H4 (cell line): ENCODE measurements at places on chromosomes 13 and 19. TPM values are rescaled to one million over a fixed set of nuclear protein-coding genes. Genes with fewer than 3 reads are reported as not detected.

- DNase-seq = peak; percentile 83
These were observed 10.0 kb downstream of the CFD start for GRCh38 chr19:869245-870177.

GRCh38 chr13:99796175-99796819 is 175.3 kb downstream of the ZIC5 start:
- peak; percentile 9 for DNase-seq

- no peak for DNase-seq
These were observed 48.5 kb downstream of the WDFY2 start for GRCh38 chr13:51632591-51633362.

GRCh38 chr19:48396016-48396823 is 2.8 kb downstream of the GRIN2D start:
- no peak for DNase-seq

GRCh38 chr13:49443357-49443703 is 534 bp downstream of the CAB39L start:
- peak; percentile 11 for DNase-seq

DNA sequence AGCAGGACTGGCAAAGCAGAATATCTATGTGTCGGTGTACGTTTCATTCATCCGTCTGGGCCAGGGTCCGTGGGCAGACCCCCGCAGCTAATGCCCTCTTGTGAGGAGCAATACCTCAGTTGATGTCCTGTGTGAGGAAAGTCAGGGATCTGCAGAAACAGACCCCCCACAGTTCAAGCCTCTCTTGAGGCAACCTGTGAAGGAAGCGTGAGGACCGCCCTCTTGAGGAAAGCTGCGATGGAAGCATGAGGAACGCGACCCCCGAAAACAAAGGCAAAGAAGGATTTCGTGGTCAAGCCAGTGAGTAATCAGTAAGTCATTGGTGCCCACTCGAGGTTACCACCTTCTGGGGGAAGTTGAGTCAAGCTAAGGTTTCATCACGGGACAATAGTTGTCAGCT is 20.9 kb upstream of the ZNF83 start:
- no peak for DNase-seq

GRCh38 chr19:51607077-51607476 is 23.1 kb downstream of the SIGLEC5 start:
- DNase-seq = no peak

GRCh38 chr19:5150902-5151741 is 182.2 kb downstream of the KDM4B start:
- no peak for DNase-seq

- no peak for DNase-seq
These were observed 25.6 kb downstream of the IPO5 start for GRCh38 chr13:97979051-97979450.

GRCh38 chr13:25085125-25085742 is 10.7 kb upstream of the PABPC3 start:
- peak; percentile 11 for DNase-seq

- no peak for DNase-seq
These were observed 92.2 kb upstream of the ARHGEF7 start for GRCh38 chr13:111022886-111023285.

GRCh38 chr19:3506384-3507340 is 551 bp downstream of the FZR1 start:
- no peak for DNase-seq

DNA sequence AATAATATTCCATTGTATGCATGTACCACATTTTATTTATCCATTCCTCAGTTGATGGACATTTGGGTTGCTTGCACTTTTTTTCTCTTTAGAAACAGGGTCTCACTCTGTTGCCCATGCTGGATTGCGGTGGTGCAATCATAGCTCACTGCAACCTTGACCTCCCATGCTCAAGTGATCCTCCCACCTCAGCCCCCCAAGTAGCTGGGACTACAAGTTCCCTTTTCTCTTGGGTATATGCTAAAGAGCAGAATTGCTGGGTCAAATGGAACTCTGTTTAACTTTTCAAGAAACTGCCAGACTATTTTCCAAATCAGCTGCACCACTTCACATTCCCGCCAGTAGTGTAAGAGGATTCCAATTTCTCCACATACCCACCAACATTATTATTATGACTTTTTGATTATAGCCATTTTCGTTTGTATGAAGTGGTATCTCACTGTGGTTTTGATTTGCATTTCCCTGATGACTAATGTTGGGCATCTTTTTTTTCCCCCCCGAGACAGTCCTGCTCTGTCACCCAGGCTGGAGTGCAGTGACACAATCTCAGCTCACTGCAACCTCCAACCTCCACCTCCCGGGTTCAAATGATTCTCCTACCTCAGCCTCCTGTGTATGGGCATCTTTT is 7.6 kb upstream of the IPO5 start:
- no peak for DNase-seq

- no peak for DNase-seq
These were observed 57.4 kb downstream of the RUBCNL start for GRCh38 chr13:46329624-46330023.

GRCh38 chr13:47215736-47216135 is 318.9 kb upstream of the HTR2A start:
- peak; percentile 54 for DNase-seq

GRCh38 chr13:113164492-113164891 is 6.0 kb downstream of the PROZ start:
- no peak for DNase-seq

DNA sequence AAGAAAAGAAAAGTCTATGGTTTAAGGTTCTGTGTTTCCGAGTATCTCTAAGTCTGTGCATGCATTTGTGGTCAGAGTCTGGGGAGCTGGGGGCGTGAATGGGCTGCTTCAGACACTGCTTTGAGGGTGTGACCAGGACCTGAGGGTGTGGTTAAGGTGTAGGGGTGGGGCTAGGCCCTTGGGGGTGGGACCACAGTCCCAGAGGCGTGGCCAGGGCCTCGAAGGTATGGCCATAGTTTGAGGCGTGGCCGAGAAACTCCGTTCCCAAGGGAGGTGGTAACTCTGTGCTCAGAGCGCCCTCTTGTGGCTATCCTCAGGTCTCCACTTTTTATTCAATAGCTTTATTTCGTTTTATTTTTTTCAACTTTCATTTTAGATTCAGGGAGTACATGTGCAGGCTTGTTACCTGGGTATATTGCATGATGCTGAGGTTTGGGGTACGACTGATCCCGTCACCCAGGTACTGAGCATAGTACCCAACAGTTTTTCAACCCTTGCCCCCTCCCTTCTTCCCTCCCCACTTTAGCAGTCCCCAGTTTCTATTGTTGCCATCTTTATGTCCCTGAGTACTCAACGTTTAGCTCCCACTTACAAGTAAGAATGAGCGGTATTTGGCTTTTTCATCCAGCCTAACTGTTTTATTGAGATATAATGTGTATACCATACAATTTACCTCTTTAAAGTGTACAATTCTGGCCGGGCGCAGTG is 7.0 kb upstream of the CBLC start:
- DNase-seq = peak; percentile 84

- DNase-seq = peak; percentile 68
These were observed 9.3 kb upstream of the RANBP3 start for GRCh38 chr19:5987077-5987818.

DNA sequence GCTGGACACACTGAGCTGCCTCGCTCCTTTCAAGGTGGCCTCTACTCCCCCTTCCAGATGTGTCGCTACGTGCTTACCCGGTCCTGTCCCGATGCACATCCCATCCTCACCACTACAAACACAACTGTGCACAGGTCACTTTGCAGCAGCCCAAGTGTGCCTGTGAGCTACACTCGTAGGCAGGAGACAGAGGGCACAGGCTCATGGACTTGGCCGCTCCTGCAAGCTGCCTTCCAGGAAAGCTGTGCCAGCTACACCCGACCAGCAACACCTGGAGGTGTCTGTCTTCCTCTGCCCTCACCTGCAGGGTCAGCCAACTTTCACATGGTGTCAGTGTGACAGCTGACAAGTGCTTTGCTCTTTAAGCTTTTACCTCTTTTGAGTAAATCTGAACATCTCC is 15.4 kb downstream of the CARS2 start:
- no peak for DNase-seq

DNA sequence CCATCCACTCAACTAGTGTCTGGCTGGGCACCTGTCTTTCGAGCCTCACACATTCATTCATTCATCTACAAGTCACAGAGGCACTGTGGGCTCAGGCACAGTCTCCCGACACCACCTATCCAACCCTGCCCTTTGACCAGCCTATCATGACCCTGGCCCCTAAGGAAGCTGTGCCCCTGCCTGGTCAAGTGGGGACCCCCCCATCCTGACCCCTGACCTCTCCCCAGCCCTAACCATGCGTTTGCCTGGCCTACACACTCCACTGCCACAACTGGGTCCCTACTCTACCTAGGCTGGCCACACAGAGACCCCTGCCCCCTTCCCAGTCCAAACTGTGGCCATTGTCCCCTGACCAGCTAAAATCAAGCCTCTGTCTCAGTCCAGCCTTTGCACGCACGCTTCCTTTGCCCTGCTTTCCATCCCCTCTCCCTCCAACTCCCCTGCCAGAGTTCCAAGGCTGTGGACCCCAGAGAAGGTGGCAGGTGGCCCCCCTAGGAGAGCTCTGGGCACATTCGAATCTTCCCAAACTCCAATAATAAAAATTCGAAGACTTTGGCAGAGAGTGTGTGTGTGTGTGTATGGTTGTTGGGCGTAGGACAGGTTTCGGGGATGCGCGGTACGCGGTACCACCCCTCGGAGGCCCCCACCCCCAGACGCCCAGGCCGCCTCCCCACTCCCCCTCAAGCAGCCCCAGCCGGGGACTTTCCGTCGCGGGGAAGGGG is 404 bp upstream of the IL27RA start:
- no peak for DNase-seq

DNA sequence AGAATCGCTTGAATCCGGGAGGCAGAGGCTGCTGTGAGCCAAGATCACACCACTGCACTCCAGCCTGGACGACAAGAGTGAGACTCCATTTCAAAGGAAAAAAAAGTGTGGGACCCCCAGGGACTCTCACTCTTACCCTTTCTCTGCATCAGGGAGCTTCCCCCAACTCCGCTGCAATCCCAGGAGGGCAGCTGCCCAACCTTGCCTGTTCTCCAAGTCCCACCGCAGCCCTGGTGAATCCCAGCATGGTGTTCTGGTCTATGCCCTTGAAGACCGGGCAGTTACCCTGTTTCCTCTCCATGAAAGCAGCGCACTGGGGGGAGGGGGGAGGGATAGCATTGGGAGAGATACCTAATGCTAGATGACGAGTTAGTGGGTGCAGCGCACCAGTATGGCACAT is 35.7 kb upstream of the DPRX start:
- DNase-seq = no peak

GRCh38 chr13:104871456-104871855 is 1664.0 kb downstream of the EFNB2 start:
- DNase-seq = no peak

- no peak for DNase-seq
These were observed 203.5 kb upstream of the UBL3 start for GRCh38 chr13:30053939-30054338.

The IZUMO2 gene
- not detected in 2 replicates for total RNA-seq

The SSC5D gene
- 0.23 and 0.29 TPM in 2 replicates for total RNA-seq

The SLITRK1 gene
- not detected in 2 replicates for total RNA-seq

The SHANK1 gene
- total RNA-seq = 0.68 and 2.2 TPM in 2 replicates

The KCNJ14 gene
- 0.23 and 0.41 TPM in 2 replicates for total RNA-seq

The DCLK1 gene
- 0.97 and 2.9 TPM in 2 replicates for total RNA-seq

The ZNF320 gene
- 5.0 and 6.8 TPM in 2 replicates for total RNA-seq

The VAV1 gene
- total RNA-seq = 0.06 TPM in 1 of 2 replicates, not detected in the other

The ZNF20 gene
- 6.9 and 21.1 TPM in 2 replicates for total RNA-seq

The CABP5 gene
- total RNA-seq = 0.47 TPM in 1 of 2 replicates, not detected in the other

The COQ8B gene
- 11.9 and 19.1 TPM in 2 replicates for total RNA-seq

The TTC9B gene
- total RNA-seq = not detected in 2 replicates
